GM10248 (cell line): ENCODE measurements at places on chromosomes 6 and 20.

DNA sequence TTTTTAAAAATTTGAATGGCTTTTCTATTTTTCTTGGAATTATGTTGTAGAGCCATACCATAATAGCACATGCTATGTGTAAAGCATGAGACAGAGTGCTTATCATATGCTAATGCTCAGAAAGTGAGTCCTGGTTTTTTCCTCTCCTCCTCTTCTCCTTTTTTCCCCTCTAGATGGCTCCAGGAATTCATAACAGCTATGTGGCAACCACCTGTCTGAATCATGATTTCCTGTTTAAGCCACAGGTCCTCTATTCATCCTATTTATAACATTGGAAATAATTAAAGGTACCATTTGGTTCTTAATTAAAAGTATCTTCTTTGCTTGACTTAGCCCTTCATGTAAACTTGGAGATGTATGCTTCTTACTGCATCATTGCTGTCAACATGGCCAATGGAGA lies 260.0 kb upstream of the MAP3K7 start:
- no peak for DNase-seq

GRCh38 chr6:124870611-124871459 lies 91.4 kb upstream of the RNF217 start:
- DNase-seq: no peak

DNA sequence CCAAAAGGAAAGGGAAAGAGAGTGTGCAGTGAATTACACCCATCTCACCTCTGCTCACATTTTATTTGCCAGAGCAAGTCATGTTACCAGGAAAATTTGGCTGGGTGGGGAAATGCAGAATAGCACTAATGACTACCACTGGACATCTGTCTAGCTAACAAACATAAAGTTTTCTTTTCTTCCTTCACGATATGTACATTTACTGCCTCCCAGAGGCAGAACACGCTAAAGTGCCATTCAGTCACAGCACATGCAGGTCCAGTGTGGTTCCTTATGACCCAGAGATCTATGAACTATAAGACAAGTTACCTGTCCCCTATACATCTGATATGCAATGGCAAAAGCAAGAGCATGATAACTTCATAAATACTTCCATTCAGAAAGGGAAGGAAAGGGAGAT lies 194.1 kb downstream of the OGFRL1 start:
- DNase-seq: no peak

GRCh38 chr6:77457720-77458349 lies 5.5 kb downstream of the HTR1B start:
- DNase-seq: peak; percentile 44

DNA sequence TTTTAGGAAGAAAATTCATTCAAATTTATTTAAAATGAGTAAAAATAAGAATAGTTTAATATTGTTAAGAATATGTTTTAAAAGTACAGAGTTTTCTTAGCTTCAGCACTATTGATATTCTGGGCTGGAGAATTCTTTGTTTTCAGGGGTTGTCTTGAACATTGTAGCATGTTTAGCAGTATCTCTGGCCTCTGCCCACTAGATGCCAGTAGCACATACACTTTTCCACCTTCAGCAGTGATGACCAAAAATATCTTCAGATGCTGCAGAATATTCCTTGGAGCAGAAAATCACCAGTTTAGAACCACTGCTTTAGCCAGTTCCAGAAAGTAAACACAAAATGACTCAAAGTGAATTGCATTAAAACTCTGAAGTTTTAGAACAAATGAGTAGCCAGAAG lies 19.4 kb upstream of the SDHAF4 start:
- DNase-seq: no peak

DNA sequence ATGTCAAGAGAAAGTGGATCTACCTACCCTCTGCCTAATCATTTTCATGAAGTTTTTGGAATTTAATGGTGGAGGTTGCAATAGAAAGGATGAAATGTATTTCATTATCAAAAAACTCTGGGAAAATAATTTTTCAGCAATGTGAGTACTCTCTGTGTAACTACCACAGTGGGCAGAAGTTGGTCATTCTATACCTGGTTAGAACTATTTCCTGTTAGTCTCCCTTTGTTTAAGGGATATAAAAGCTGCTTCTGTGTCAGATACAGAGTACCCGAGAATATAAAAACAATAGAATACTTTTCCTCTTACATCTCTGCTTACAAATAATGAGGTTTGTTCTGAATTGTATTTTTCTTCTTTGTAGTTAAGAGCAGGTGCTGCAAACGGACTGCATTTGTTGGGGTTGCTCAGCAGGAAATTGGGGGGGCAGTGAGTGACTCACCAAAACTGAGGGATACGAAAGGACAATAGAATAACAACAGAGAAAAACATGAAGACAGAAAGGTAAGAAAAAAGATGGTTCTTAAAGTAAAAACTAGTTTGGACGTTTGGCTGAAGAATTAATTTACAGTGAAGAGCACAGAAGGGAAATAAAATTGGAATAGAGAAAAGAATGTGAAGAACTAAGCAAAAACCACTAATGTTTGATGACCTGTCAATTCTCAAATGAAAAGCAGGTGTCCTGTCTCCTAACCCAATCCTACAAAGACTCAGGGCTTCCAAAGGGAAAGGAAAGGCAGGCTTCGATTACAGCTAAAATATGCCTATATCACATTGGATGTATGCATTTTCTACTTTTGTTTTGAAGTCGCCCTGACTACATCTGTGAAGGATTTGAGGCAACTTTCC lies 703.1 kb downstream of the RFPL4B start:
- DNase-seq: no peak

GRCh38 chr6:112562301-112563231 lies 215.4 kb downstream of the RFPL4B start:
- no peak for DNase-seq

- DNase-seq: no peak
Observed at GRCh38 chr6:9537381-9537780, 877.5 kb downstream of the TFAP2A start.
